ENCODE measurements at places on chromosomes 13 and 19.

DNA sequence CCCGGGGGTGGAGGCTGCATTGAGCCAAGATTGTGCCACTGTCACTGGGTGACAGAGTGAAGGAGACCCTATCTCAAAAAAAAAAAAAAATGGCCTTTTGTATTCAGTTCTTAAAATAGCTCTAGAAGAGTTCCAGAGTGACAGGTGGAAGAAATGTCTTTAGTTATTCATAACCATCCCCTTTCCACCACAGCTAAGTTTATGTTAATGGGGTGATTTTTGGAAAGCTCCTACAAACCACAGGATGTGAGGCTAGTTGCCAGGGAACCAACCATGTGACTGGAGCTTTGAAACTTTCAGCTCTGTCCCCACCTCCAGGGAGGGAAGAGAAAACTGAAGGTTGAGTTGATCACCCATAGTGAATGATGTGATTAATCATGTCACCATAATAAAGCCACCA lies 6.9 kb downstream of the ZNF490 start:
- DNase-seq = no peak

- no peak for DNase-seq
These were observed 31.9 kb downstream of the RFXAP start for GRCh38 chr13:36850790-36851438.

DNA sequence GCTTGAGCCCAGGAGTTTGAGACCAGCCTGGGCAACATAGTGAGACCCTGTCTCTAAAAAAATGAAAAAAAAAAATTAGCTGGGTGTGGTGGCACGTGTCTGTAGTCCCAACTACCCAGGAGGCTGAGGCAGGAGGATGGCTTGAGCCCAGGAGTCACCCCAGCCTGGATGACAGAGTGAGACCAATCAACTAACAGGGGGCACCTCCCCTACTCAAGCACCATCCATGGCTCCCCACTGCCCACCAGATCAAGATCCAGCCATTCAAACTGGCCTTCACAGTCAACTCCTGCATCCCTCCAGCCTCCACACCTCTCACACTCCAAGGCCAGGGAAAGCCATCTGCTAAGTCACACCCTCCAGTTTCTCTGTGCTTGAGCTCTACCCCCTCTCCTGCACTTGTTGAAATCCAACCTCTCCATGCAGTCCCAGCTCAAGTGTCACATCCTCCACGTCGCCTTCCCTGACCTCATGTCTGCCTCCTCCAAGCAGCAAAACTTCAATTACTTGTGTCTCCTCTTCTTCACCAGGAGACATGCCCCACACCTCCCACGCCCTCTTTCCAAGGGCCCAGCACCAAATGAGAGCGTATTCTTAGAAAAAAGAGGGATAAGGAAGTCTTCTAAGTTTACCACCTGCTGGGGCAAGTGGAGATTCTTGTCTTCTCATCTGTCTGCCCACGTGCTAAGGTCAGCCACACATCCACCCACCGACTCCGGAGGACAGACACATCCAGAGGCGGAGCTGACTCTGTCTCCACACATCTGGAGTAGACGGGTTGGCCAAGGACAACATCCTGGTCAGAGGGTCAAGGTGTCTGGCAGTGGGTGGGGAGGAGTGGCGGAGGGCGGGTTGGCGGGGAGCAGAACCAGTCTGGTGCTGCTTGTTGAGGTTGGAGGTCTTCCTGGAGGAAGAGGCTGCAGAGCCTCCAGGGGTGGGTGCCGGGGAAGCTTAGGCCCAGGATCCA lies 974 bp upstream of the CYP4F22 start:
- DNase-seq = no peak

GRCh38 chr19:13053238-13053637 lies 49.4 kb downstream of the LYL1 start:
- DNase-seq = no peak

GRCh38 chr19:51089786-51090185 lies 7.1 kb upstream of the KLK14 start:
- no peak for DNase-seq

DNA sequence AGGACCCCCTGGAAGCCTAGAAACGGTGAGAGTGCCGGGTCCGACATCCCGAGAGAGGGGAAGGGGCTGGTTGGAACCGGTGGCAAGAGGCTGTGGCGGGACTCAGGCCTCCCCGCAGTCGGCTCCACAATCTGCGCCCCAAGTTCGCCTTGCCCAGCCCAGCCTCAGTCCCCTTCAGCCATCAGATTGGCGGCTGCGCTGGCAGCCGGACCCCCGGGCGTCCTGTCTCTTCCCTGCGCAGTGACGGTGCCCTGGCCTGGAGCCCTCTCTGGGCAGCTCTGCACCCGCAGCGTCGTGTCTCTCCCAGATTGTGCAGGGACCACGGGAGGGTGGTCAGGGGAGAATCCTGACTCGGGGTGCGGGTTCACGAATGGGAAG lies 315 bp downstream of the ZNF492 start:
- DNase-seq = no peak
